Stimulated activated CD8-positive, alpha-beta memory T cell treated with anti-CD3 and anti-CD28 coated beads, Interleukin-15, amount 100 ng/mL, for 48 hours (primary cell): ENCODE measurements at places on chromosomes 2 and 18.
A peak's percentile ranks its signal among the peaks of the same experiment; 100 is the strongest.

DNA sequence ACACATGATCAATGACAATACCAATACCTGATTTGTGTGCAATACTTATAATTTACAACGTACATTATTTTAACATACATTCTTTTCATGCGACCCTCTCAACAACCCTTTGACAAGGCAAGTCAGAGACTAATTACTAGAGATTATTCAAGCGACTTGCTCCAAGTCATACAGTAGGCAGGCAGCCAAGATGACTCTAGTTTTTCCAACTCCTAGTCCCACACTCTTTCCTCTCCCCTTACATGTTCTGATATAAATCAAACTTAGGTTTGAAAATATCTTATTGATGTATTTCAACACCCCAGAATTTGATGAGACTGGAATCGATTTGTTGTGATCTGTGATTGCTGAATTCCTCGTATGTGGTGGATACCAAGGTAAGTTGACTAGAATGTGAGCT is 8.0 kb upstream of the CYP27C1 start:
- DNase-seq = no peak

- DNase-seq = peak; percentile 39
These were observed 51.4 kb downstream of the IL1RL2 start for GRCh38 chr2:102238039-102238756.

- DNase-seq = no peak
These were observed 413.0 kb downstream of the CDH2 start for GRCh38 chr18:27763936-27764335.

DNA sequence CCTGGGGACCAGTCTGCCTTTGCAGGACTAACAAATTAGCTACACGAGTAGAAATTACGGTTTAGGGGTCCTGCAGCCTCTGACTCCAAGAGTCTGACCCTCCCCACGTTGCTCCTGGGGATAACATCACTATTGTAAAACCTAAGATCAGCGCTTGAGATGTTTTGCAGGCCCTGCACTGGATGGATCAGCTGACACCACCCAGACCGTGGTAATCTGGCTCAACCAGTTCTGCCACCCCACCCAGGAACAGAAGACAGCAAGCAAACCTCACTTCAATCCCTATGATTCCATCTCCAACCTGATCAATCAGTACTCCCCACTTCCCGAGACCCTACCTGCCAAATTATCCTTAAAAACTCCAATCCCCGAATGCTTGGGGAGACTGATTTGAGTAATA is 31.7 kb downstream of the NGEF start:
- DNase-seq = no peak

- DNase-seq = no peak
These were observed 7.7 kb upstream of the ICOS start for GRCh38 chr2:203928849-203929248.

GRCh38 chr2:128577141-128577930 is 258.7 kb upstream of the HS6ST1 start:
- DNase-seq = no peak

DNA sequence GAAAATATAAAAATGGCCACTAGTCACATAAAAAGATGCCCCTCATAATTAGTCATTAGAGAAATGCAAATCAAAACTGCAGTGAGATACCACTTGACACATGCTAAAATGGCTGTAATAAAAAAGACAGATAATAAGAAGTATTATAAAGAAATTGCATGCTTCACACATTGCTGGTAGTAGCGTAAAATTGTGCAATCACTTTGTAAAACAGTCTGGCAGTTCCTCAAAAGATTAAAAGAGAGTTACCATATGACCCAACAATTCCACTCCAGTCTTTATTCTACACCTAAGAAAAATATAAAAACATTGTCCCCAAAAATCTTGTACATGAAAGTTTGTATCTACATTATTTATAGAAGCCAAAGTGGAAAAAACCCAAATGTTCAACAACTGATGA is 170.6 kb upstream of the FIGN start:
- DNase-seq = no peak

DNA sequence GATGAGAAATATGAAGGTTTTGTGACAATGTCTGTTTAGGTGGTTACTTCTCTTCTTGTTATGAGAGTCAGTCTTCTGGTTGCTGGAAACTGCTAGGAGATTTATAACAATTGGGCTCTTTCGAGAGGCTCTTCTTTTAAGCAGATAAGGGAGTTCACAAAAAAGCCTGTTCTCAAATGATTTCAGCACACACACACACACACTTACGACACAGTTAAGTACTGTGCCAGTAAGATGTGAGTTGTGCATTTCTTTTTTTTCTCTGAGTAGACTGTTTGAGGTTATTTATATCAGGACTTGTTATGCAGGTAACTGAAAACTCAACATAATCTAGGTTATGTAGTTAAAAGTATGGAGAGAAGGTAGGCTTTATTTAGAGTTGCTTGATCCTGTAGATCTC is 49.8 kb downstream of the MSH2 start:
- DNase-seq = no peak

DNA sequence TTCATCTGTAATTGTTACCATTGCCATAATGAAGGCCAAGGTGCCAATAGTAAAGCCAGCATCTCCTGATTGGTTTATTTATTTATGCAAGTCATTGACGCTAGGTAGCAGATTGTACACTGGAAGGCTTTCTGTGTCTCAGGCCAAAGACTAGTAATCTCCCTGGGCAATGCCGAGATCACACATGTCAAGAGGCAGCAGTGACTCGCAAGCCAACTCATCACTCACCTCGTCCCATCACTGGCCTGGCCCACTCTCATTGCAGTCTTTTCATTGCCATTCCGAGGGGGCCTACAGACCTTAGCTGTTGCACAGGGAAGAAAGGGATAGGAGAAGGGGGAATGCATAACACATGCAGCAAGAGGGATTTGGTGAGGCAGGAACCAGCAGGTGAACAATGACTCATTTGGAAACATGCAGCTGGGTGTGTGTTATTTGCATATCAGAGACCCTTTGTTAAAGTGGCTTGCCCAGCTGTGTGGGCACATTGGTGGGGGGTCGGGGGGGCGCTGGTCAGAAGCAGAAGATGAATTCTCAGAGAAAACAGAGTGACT is 448.7 kb upstream of the HNRNPA3 start:
- no peak for DNase-seq

DNA sequence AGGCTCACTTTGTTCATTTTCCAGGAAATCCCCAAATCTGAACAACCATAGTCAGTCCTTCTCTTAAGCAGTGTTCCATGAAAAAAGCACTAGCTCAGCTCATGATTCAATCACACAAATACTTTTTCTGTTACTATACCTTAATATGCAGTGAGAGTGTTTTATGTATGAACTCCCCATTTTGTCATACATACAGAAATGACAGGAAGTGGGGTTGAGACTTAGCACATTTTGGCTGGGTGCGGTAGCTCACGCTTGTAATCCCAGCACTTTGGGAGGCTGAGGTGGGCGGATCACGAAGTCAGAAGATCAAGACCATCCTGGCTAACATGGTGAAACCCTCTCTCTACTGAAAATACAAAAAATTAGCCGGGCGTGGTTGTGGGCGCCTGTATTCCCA is 55.2 kb upstream of the DTNB start:
- no peak for DNase-seq

DNA sequence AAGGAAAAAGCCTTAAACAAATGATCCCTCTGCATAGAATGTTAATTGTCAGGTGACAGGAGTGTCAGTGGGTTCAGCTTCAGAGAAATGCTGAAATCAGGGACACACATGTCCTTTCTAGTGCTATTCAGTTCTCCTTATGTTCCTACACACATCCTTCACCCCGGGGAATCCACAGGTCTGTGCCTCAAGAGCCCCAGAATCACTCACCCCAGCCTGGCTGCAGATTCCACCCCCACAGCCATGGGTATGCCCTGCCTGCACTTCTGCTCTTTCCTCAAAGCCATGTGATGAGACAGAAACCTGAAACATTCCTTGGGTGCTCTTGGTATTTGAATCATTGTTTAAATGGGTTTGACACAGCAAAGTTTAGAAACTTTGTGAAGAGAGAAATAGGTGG is 27.4 kb upstream of the FZD7 start:
- DNase-seq = no peak

DNA sequence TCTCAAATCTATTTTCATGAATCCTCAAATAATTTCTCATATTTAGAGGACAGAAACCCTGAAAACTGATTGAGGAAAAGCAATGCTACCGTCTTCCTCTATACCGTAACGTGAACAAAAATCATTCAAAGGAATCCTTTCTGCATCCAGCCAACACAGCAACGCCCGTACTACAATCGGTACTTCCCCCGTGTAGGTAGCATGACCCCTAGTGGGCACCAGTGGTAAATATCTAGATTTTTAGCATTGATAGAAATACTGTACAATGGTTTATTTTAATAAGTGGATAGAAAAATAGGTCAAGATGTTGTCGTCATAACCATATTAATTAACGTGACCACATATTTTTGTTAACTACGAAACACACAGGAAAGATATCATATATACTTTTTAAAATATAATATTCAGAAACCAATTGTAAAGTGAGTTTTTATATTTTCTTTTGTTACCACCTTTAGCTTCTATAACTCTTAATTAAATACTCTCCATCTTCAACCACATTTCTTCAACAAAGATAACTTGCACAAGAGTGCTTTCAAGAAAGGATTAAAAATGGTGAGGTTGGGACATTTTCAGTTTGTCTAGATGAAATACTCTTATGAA is 194.1 kb downstream of the SS18 start:
- DNase-seq = no peak

GRCh38 chr2:233471291-233472035 is 95.1 kb downstream of the USP40 start:
- no peak for DNase-seq

- no peak for DNase-seq
These were observed 91.0 kb downstream of the PLB1 start for GRCh38 chr2:28586867-28587266.

DNA sequence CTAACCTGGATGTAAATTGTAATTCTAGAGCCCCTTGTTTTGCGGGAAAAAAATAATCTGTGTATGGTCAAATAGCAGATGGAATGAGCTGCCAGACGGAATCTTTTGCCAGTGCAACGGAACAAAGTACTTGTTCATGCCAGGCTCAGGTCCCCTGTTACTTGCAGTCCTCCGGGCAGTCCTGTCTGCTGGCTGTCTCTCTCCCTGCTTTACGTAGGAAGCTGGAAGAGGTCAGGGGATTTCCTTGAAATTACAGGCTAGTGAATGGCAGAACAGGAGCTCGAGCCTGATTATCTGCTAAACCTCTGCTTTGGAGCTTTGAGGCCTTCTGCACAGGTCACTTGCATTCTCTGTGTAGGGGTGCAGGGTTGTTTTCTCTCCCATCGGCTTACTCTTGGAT is 54.8 kb downstream of the LRRFIP1 start:
- DNase-seq = no peak

GRCh38 chr18:63074981-63075404 is 244.6 kb downstream of the BCL2 start:
- peak; percentile 44 for DNase-seq

DNA sequence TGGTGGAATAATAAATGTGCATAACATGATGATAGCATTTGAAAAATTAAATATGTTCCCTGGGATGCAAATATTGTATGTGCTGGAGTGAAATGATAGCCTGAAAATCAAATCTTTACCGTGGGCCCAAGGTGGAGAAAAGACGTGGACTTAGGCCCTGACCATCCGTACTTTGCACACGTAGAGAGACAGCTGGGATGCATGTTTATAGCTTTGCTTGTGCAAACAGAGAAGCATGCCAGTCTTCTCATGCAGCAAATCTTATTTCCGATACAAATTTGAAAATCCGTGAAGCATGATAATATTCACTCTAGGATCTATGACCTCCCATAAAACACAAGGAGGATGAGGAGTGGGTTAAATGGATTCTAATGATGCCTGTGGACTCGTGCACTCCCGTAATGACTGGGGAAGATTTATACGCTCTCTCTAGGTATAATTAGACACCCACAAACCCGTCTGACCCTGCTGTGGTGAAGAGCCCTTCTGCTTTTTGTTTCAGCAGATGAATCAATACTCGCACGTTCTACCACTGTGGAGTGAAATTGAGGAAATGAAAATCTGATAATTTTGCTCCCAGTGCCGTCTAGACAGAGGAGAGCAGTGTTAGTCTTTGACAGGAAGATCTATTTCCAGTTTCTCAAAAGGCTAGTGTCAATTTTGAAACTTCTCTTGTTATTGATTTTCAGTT is 810.3 kb upstream of the SALL3 start:
- DNase-seq = no peak

GRCh38 chr2:143192106-143192505 is 62.9 kb downstream of the ARHGAP15 start:
- DNase-seq = no peak

DNA sequence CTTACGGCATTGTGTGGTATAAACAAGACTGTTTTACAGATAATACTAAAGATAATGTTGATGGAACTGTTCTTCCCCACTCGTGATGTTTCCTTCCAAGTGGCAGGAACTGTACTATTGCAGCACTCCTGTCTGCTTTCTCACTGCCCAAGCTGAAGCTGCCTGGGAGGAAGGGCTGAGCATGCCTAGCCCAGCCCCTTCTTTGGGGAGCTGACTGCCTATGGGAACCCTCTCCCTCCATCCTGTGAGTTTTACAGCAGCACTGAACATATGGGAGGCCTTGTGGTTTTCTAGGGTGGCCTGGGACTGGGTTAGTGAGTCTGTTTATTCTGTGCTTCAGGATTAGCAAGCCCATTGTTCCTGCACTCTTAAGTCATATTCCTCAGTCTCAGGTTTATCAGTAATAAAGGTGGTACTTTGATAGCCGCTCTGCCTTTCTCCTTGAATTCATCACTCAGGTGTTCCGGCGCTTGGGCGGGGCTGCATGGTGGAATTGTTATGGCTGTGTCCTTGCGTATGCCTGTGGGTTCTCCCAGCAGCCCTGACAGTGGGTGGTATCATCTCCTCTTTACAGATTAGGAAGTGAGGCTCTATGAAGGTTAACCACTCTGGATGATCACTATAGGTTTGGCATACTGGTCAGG is 379.7 kb downstream of the PTPRM start:
- no peak for DNase-seq

- DNase-seq = no peak
These were observed 534 bp upstream of the SOCS6 start for GRCh38 chr18:70288171-70288850.

GRCh38 chr2:126930970-126931590 is 32.4 kb downstream of the TEX51 start:
- DNase-seq = no peak

DNA sequence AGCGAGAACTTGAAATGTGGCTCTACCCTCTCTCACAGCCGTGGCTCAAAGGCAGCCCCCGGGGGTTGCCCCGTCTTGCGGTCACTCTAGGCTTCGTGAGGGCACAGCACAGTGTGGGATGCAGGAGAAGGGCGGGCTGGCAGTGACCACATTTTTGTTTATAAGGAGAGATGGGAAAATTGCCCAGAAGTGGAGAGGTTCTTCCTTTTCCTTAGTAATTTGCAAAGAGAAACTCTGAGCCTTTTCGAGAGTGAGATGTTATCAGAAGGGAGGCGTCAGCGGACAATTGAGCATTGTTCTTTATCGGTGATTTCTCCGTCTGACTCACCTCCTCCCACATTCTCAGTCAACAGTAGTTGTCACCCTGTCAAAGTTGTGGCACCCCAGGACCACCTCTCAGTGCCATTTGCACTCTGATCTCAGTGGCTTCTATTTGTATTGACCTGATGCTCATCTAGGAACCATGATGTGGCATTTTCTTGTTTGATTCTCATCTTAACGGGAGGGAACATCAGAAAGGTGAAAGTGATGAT is 89.6 kb downstream of the ACAA2 start:
- peak; percentile 21 for DNase-seq

- no peak for DNase-seq
These were observed 350.6 kb downstream of the RND3 start for GRCh38 chr2:150136893-150137292.
